A549 treated with ZK216348 at 1 μM for 4 hours (cell line): ENCODE measurements at places on chromosomes 4 and X. TPM values are rescaled to one million over a fixed set of nuclear protein-coding genes. Genes with fewer than 3 reads are reported as not detected.

Gene AFAP1
- total RNA-seq, result 16.9 to 26.5 TPM (median 23.9 TPM) in 5 replicates

Gene SMR3B
- not detected in 5 replicates for total RNA-seq

Gene GLUD2
- total RNA-seq, result 2.4 to 3.3 TPM (median 2.9 TPM) in 5 replicates

Gene RAB33A
- total RNA-seq, result 0.19 to 0.66 TPM (median 0.23 TPM) in 4 of 5 replicates, not detected in the other

Gene DUX4
- total RNA-seq, result not detected in 5 replicates

Gene IL2RG
- total RNA-seq, result 0.09 to 0.21 TPM (median 0.18 TPM) in 3 of 5 replicates, not detected in the others
